ENCODE measurements at places on chromosomes 4 and X.

GRCh38 chr4:37568489-37568888 is 117.7 kb downstream of the RELL1 start:
- DNase-seq: no peak
- no peaks in the 10 kb centered on the region for H3K27me3 ChIP-seq
- H3K4me1 ChIP-seq: no peaks in the 10 kb centered on the region
- H3K36me3 ChIP-seq: no peaks in the 10 kb centered on the region

GRCh38 chr4:140233791-140234696 is 80.1 kb upstream of the MAML3 start:
- H3K36me3 ChIP-seq: no peaks in the 10 kb centered on the region
- no peak overlapping the region for H3K4me3 ChIP-seq
- no peak overlapping the region for H3K27ac ChIP-seq

DNA sequence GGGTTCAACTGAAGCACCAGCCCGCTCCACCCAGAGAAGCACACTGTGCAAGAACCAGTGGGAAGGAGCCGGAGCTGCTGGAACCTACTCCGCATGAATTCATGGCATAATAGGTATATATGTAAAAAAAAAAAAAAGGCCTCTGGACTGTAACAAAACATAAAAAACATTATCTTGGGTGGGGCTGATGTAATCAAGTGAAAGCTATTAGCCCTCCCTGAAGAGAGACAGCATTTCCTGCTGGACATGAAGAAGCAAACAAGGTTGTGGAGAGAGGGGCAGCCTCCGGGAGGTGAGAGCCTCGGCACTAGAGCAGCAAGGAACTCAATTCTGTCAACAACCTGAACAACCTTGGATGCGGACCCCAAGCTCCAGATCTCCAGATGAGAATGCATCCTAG is 50.7 kb downstream of the PLAC1 start:
- H3K36me3 ChIP-seq: no peaks in the 10 kb centered on the region
- no peaks in the 10 kb centered on the region for H3K4me1 ChIP-seq
- H3K4me3 ChIP-seq: no peak overlapping the region
- H3K27ac ChIP-seq: no peak overlapping the region

DNA sequence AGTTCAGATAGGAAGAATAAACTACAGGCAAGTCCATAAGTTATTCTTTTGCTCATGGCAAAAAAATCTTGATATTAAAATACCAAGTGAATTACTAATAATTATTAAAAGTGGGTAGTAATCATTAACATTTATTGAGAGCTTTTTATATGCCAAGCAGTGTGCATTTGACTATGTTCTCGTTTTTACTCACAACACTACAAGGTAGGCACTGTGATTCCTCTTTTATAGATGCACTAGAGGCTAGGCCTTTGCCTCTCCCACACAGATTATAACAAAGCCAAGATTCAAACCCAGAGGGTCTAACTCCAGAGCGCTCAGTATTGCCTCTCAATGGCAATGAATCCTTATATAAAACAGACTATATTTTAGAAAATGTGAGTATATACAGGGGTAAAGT is 254.2 kb downstream of the NAF1 start:
- H3K4me3 ChIP-seq: no peak overlapping the region
- no peaks in the 10 kb centered on the region for H3K27me3 ChIP-seq
- DNase-seq: no peak
- no peaks in the 10 kb centered on the region for H3K4me1 ChIP-seq
- no peaks in the 10 kb centered on the region for H3K36me3 ChIP-seq

GRCh38 chr4:67291644-67292043 is 253.7 kb downstream of the CENPC start:
- no peak for DNase-seq
- no peaks in the 10 kb centered on the region for H3K27me3 ChIP-seq
- H3K27ac ChIP-seq: no peak overlapping the region
- H3K4me3 ChIP-seq: no peak overlapping the region

DNA sequence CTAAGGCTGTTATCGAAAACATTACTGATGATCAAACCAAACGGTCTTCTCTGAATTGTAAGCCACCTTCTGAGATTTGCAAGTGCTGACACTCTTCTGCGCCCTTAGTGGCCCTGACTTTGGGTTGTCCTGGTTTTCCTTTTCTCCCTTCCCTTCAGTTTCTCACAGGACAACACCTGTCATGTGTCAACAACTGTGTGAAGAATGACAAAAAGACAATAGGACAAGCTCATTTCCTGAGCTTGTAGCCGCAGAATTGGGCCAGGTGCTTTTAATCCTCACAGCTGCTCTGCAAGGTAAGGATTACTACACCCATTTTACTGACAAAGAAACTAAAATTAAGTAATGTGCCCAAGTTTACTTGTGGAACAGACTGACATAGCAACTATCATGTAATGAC is 44.9 kb upstream of the TXK start:
- no peaks in the 10 kb centered on the region for H3K4me1 ChIP-seq
- DNase-seq: no peak
- no peaks in the 10 kb centered on the region for H3K27me3 ChIP-seq
- H3K36me3 ChIP-seq: no peaks in the 10 kb centered on the region

DNA sequence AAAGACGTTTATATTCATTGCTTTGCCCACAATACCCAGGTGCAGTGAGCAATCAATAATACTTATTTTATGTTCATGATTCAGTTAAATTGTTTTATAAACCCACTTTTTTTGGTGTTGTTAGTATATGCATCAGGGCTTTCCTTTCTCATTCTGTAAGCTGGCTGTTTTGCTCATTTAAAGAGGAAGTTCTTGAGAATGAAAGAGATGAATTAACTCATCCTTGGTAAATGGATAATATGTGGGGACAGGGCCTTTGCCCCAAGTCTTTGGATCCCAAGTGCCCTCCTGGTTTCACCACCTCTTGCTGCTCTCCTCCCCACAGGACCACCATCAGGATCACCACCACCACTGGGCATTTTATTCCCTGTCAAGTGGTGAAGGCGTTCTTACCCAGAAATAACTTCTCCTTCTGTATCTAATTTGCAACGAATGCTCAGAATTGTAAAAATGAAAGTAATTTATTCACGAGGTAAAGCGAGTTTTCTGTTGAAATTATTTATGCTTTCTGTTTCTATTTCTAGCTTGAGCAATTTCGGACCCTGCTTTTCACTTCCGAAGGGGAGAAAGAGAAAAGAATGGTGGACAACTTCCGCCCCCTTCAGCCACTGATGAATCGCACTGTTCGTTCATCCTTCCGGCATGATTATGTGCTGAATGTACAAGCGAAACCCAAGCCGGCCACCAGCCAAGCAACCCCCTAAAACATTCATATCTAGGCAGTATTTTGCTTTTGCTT is 8.2 kb upstream of the ZRSR2 start:
- peaks cover 24% of the 10 kb centered on the region for H3K36me3 ChIP-seq
- H3K4me3 ChIP-seq: peak overlapping the region; percentile 27
- no peaks in the 10 kb centered on the region for H3K27me3 ChIP-seq
- no peaks in the 10 kb centered on the region for H3K4me1 ChIP-seq

DNA sequence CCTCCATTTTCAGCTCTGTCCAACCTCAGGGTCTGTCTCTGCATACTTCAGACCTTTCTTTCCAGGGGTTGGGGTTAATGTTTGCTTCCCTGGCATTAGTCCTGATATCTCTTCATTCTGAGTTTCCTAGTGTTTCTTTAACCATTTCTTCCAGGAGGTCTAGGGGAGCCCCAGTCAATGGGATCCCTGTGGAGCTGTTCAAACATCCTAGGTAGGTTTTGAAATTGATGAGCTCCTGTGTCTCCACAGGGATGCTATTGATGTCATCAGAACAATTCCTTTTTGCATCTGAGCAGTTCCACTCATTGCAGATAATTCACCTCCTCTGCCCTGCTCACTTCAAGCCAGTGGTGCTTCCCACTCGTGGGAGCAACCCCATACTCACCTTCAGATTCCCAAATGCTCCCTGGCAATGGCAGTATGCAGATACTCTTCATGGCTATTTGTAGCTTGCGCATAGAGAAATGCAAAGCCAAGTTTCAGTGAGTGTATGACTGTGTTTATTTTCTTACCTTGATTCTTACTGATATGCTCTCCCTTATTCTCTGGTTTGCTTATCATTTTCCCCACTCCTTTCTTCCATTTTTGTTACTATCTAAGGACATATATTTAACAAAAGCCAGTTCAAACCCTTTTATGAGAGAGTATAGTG is 33.7 kb upstream of the LIMCH1 start:
- no peak overlapping the region for H3K4me3 ChIP-seq
- H3K4me1 ChIP-seq: no peaks in the 10 kb centered on the region
- no peak for DNase-seq
- H3K36me3 ChIP-seq: no peaks in the 10 kb centered on the region

DNA sequence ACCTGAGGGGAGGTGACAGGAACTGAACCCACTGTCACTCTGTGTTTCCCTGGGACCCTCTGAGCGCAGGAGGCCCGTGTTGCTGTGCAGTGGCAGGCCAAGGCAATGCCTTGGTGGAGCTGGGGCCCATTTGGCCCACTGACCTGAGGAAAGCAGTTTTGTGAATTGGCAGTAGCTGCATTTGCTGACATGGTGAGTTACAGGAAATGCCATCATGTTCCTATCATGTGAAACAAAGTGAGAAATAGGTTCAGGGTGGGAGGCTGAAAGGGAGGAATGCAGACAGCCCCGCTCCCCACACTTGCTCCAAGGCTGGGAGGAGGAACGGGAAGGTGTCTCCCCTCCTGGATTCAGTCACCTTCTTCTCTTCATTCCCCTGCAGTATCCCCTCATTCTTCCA is 146.1 kb downstream of the PTTG2 start:
- no peaks in the 10 kb centered on the region for H3K4me1 ChIP-seq
- H3K27ac ChIP-seq: no peak overlapping the region
- DNase-seq: no peak
- peaks cover 28% of the 10 kb centered on the region for H3K36me3 ChIP-seq
- no peak overlapping the region for H3K4me3 ChIP-seq

- no peak overlapping the region for H3K4me3 ChIP-seq
- no peaks in the 10 kb centered on the region for H3K27me3 ChIP-seq
- DNase-seq: no peak
- no peak overlapping the region for H3K27ac ChIP-seq
- no peaks in the 10 kb centered on the region for H3K4me1 ChIP-seq
Measured at GRCh38 chrX:11010476-11010875, 100.7 kb upstream of the HCCS start.

DNA sequence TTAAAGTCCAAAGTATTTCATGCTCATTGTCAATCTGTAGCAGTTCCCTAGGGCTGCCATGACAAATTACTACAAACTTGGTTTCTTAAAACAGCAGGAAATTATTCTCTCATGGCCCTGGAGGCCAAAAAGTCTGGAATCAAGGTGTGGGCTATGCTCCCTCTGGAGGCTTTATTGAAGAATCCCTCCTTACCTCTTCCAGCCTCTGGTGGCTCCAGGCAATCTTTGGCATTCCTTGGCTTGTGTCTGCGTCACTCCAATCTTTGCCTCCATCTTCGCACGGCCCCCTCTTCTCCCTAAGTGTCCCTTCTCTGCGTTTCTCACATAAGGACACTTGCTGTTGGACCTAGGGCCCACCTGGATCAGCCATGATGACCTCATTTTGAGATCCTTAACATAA is 170.4 kb downstream of the SMIM20 start:
- H3K27me3 ChIP-seq: no peaks in the 10 kb centered on the region
- no peaks in the 10 kb centered on the region for H3K36me3 ChIP-seq
- H3K4me1 ChIP-seq: peaks cover 7% of the 10 kb centered on the region
- no peak for DNase-seq

DNA sequence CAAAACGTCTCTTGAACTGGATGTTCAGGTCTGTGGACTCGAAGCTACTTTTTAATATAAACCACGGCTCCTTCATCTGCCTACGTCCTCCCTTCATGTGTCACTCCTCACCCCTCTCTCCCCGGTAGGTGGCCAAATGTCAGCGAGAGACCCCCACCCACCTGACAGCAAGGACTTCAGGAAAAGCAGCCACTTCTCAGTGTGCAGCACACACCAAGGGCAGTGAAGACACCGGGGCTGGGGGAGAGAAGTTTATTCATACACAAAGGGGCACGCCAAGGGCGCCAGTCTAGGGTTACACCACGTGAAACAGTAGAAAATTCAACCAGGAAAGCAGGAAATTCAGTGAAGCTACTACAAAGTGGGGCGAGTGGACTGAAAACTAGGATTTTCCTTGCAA is 181.2 kb downstream of the AFAP1 start:
- H3K27me3 ChIP-seq: no peaks in the 10 kb centered on the region
- H3K36me3 ChIP-seq: peaks cover 3% of the 10 kb centered on the region
- H3K4me3 ChIP-seq: peak overlapping the region; percentile 52
- DNase-seq: no peak
- peaks cover 14% of the 10 kb centered on the region for H3K4me1 ChIP-seq
- no peak overlapping the region for H3K27ac ChIP-seq

DNA sequence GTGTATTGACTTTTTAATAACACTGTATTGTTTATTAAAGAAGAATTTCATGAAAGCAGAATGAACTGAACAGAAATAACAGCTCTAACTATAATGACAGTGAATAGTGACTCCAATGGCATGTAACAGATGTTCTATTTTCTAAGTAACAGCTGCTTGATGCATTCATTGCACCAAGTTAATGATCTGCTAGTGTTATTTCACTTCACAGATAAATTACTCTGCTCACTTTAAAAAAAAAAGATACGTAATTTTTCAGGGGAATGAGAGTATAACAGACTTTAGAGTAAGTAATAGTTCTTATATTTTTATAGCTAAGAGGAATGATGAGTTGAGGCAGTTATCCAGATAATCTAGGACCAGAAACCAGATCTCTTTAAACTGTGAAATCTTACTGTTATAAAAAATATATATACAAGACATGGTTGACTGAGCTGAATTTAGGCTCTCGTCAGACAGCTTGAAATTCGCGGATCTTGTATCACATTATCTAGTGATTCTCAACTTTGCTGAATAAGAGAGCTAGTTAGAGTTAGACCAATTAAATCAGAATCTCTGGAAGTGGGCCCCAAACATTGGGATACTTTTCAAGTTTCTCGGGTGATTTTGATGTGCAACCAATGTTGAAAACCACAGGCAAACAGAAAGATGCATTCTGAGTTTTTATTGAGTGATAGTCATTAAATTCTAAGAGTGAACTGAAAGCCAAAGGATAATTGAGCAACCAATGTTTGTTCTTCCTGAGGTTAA is 840.7 kb downstream of the DMD start:
- H3K4me1 ChIP-seq: no peaks in the 10 kb centered on the region
- no peak for DNase-seq
- no peak overlapping the region for H3K4me3 ChIP-seq
- H3K36me3 ChIP-seq: no peaks in the 10 kb centered on the region
- H3K27ac ChIP-seq: no peak overlapping the region

DNA sequence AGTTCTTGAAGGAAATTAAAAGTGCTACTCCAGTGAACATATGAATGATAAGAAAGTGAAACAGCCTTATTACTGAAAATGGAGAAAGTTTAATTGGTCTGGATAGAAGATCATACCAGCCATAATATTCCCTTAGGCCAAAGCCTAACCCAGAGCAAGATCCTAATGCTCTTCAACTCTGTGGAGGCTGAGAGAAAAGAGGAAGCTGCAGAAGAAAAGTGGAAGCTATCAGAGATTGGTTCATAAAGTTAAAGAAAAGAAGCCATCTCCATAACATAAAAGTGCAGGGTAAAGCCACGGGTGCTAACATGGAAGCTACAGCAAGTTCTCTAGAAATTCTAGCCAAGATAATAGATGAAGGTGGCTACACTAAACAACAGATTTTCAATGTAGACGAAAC is 85.5 kb upstream of the ATOH1 start:
- H3K27me3 ChIP-seq: no peaks in the 10 kb centered on the region
- no peaks in the 10 kb centered on the region for H3K36me3 ChIP-seq
- H3K4me1 ChIP-seq: no peaks in the 10 kb centered on the region
- no peak for DNase-seq

GRCh38 chr4:185836241-185837084 is 24.5 kb upstream of the SORBS2 start:
- no peak for DNase-seq
- no peak overlapping the region for H3K4me3 ChIP-seq
- H3K27me3 ChIP-seq: no peaks in the 10 kb centered on the region
- no peak overlapping the region for H3K27ac ChIP-seq
- H3K36me3 ChIP-seq: no peaks in the 10 kb centered on the region

All from effector memory CD4-positive, alpha-beta T cell (primary cell).